Mucosa of gallbladder (tissue), 1 donor: ENCODE measurements at places on chromosomes 4 and X.

GRCh38 chr4:161287678-161288352 lies 876.0 kb downstream of the FSTL5 start:
- DNase-seq: no peak

GRCh38 chr4:89757154-89757719 lies 79.7 kb downstream of the SNCA start:
- DNase-seq: no peak

DNA sequence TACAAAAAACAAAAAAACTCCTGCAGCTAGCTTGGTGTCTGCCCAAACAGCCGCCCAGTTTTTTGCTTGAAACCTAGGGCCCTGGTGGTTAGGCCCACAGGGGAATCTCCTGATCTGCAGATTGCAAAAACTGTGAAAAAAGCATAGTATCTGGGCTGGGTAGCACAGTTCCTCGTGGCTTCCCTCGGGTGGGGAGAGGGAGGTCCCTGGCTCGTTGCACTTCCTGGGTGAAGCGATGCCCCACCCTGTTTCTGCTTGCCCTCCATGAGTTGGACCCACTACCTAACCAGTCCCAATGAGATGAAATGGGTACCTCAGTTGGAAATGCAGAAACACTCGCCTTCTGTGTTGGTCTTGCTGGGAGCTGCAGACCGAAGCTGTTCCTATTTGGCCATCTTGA lies 18.6 kb upstream of the BRWD3 start:
- DNase-seq: no peak

- DNase-seq: no peak
These were observed 1540.1 kb upstream of the PCDH10 start for GRCh38 chr4:131609039-131609438.

GRCh38 chrX:71852182-71852581 lies 58.5 kb upstream of the NHSL2 start:
- DNase-seq: no peak

GRCh38 chr4:98176531-98176930 lies 33.3 kb upstream of the STPG2 start:
- no peak for DNase-seq

GRCh38 chr4:153748378-153748777 lies 11.4 kb downstream of the RNF175 start:
- no peak for DNase-seq

DNA sequence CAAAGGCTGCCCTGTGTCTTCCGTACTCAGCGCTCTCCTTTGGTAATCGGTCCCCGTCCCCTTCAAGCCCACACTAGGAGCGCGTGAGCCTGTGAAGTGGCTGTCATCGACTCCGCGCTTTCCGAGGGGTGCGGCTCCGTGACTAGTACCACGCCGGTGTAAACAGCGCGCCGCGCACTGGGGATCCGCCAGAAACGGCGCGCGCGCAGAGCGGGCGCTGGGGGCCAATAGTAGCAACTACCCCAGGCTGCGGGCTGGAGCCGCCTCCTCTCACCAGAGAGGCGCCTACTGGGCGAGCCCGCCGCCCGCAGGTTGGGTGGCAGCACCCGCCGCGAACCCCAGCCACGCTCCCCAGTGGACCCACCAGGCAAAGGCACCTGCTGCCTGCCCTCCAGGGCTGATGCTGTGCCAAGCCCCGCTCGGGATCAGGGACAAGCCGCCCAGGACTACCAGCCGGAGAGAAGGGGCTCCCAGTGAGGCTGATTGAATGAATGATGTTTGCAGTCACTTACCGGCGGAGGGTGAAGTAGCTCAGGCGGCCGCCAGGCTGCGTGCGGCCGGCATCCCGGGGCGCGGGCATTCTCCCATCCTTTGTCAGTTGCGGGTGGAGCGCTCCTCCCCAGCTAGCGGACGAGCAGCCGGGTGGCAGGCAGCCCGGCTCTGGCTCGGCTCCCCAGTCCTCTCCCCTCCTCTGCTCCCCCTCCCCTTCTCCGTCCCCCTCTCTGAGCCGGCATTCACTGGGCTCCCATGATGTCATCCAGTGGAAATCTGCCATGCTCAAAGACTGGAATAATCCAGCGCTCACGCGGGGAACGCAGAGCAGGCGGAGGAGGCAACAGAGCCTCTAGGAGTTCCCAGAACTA lies 370.3 kb upstream of the SMIM31 start:
- DNase-seq: no peak

DNA sequence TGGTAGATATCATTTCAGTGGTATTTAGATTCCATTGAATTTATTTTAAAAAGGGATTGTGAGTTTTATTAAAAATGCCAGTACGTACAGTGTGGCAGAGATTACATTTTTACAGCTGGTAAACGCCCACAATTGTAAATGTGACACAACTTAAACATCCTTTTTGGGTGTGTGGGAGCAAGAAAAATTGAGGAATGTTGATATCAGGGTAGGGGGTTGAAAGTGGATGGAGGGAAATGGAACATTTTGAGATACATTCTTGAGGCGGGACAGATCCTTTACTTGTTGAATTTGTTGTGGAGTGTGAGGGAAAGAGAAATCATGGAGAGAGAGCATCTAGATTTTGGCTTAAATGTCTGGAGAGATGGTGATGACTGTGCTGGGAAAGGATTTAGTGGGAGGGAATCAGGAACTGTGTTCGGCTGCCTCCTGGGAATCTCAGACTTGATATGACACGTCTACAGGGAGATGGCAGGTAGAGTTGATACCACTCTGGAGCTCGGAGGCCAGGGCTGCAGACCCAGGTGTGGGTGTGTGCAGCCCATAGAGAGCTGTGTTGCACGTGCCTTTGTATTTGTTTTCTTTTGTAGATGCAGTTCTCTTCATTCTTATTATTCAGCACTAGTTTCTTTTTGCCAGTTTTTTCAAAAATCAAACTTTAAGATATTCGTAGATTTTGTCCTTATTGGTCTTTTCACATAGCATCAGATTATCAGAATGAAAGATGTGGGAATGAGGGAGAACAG lies 10.8 kb downstream of the TMEM131L start:
- no peak for DNase-seq

DNA sequence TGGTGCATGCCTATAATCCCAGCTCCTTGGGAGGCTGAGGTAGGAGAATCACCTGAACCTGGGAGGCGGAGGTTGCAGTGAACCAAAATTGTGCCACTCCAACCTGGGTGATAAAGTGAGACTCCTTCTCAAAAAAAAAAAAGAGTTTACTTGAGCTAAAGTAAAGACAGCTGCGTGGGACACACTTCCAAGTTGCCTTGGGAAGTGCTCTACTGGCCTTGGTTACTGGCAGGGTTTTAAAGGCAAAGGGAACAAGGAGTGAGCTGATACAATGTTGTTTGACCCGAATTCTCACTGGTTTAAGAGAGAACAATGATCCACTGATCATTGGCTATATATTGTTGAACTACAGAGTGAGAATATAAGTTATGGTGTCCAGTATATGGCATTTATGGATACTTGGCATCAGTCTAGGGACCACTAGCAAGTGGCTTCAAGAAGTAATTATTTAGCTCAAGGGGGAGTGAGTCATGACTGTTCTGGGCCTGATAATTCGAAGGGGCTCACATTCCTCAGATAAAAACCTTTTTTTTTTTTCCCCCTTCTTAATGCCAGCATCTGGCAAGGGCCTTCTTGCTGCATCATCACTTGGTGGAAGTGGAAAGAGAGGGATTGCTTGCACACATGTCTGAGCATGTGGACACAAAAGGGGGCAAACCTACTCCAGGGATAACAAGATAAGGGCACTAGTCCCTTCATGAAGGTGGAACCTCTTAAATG lies 32.3 kb downstream of the GRK4 start:
- DNase-seq: no peak

DNA sequence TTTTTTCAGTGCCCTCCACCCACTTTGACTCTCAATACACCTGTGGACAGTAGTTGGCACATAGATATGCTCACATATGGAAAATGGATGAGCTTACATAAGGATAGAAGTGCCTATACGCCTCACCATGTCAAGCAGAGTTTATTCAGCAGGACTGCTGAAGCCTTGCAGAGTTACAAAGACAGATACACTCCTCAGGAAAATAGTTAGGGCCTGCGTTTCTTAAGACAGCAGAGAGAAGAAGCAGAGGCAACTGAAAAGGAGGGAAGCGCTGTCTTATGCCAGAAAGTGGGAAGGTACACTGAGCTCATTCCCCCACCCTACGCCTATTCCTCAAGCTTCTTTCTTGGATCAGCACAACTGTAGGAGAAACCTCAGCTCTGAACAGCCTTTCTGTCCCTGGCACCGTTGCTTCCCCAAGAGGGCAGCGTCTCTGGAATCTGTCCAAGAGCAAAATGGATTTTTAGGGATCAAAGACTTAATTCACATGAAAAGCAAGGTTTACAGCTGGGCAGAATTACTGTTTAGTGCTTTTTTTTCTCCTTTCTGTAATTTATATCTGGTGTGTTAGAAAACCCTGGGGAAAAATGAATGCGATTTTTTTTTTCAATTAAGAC lies 37.3 kb upstream of the MBTPS2 start:
- no peak for DNase-seq

- DNase-seq: peak; percentile 42
These were observed 5.9 kb downstream of the ADD1 start for GRCh38 chr4:2849267-2850152.

DNA sequence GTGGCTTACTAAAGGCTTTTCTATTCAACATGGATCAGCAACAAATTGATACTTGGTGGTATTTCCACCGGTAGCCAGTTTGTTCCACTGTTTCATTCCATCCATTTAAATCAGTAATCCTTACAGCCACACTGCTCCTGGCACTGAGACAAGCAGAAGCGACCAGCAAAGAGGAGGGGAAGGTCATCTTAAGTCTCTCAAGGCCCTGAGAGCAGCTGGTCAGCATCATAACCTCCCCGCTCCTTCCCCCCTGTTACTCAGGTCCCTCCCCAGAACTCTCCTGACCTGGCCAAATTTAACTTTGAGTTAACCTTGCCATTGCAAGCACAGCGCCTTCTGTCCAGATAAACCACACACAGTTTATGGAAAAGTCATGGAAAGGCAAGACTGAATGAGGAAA lies 331.3 kb upstream of the KLF3 start:
- no peak for DNase-seq
